AG04450 (cell line): ENCODE measurements at places on chromosomes 13 and 19. TPM values are rescaled to one million over a fixed set of nuclear protein-coding genes. Genes with fewer than 3 reads are reported as not detected.
A peak's percentile ranks its signal among the peaks of the same experiment; 100 is the strongest.

- DNase-seq = no peak
Observed at GRCh38 chr13:39656325-39656677, 839 bp downstream of the COG6 start.

Gene HIF3A
- 0.21 and 0.47 TPM in 2 replicates for polyA plus RNA-seq

DNA sequence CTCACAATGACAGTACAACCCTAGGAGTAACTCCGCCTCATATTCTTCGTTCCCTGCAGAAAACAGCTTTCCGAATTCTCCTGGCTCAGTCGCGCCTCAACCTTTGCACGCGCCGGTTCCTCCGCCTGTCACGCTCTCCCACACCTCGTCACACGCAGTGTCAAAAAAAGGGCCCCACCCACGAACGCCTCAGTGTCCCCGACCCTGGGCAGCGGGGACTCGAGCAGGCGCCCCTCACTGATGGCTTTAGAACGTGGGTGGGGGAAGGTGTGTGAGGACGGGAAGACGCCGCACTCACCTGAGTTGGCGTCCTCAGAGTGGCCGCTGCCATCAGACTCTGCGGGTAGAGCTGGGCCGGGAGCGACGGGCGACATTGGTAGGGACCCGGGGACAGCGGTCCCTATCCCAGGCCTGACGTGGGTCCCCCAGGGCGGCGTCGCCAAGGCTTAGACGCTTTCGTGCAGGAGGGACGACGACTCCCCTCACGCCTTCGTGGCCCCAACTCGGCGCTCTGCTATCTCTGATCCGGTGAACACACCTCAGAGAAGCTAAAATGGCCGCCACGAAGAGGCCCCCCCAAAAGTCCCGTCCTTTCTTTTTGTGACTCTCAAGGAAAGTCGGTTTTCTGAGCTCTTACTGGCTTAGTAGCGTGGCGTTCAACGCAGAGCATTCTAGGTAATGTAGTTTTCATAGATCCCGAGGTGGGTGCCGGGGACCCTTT, at the start of gene ZNF154:
TSS of gene ZNF154 (minus strand) at position 564 of the 721 bp plus-strand sequence. CDS start at position 331, 233 bp downstream.
- DNase-seq = peak; percentile 29

GRCh38 chr19:35013041-35013819, 13.1 kb downstream of the GRAMD1A start:
- DNase-seq = no peak

Gene CPB2
- not detected in 2 replicates for polyA plus RNA-seq

- no peak for DNase-seq
Observed at GRCh38 chr19:55156202-55157063, 1.1 kb downstream of the TNNI3 start.

DNA sequence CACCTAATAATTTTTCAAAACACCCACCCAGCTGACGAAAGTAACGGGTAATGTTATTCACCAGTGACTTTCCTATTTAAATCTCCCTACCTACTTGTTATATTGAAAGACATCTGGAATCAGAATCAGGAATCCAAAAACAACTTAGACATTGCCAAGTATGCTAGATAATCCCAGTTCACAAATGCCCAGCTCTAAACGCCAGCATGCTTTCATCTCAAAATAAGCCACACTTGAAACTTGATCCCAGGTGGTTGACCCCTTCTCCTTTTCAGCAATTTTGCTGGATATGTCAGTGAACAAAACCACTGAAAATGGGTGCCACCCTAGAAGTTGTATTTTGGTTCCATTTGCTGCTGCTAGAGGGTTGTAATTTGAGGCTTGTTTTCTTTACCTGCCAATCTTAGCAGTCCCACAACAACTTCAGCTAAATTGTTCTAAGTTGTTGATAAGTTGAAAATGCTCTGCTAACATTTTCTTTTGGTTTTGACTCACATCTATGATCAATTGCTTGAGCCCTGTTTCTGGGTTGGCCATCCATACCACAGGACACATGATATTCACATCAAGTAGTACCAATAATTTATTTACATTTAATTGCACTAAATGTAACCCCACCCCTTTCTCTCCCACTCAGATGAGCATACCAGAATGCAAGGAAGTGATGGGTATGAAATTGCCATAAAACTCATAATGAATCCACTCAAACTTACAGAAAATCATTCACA, 66.4 kb downstream of the DCT start:
- no peak for DNase-seq

- DNase-seq = no peak
Observed at GRCh38 chr13:98447130-98447529, 129.8 kb downstream of the STK24 start.

Gene ZNF723
- polyA plus RNA-seq = not detected in 2 replicates

Gene DLL3
- 0.47 and 0.58 TPM in 2 replicates for polyA plus RNA-seq

Gene LAIR2
- polyA plus RNA-seq = not detected in 2 replicates

DNA sequence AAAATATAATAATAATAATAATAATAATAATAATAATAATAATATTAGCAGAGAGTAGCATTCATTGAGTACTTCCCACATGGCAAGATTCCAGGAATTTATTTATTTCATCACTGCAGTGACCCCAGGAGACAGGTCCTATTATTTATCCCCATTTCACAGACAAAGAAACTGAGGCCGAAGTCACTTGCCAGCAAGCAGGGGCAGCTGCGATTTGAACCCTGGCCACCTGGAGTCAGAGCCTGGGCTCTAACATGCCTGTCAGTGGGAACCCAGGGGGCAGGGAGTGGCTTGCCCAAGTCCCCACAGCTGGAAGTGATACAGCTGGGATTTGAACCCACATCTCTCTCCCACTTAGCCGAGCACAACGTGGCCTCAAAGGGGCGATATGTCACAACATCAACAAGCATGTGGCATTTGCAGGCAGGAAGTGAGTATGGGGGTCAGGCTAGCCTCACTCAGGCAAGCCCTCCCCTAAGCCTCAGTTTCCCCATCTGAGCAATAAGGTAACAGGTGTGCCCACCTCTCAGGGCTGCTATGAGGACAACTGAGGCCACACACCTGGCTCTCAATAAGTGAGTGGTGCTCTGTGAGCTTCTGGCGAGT, 2.9 kb downstream of the SHFL start:
- no peak for DNase-seq

DNA sequence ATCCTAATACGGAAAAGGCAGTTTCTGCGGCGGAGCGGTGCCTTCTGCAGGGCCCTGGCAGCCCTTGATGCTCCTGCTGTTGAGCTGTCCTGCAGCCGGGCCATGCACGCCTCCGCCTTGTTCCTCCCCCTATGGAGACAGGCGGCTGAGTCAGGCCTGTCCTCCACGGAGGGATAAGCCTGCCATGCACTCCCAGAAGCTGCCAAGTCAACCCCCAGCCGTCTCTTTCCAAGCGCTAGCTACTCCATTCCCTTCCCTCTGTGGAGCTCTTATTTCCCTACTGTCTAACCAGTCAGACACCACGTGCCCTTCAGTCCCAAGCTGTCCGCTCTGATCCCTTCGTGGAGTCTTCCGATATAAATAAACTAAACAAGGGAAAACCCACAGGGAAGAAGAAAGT, 197.0 kb downstream of the COL4A1 start:
- DNase-seq = peak; percentile 84

Gene ITGBL1
- 12.7 and 17.1 TPM in 2 replicates for polyA plus RNA-seq

- no peak for DNase-seq
Observed at GRCh38 chr13:110824702-110825300, 90.1 kb downstream of the ANKRD10 start.

Gene WDR87
- not detected in 2 replicates for polyA plus RNA-seq

GRCh38 chr19:46206176-46206575, 23.4 kb upstream of the IGFL1 start:
- DNase-seq = no peak

DNA sequence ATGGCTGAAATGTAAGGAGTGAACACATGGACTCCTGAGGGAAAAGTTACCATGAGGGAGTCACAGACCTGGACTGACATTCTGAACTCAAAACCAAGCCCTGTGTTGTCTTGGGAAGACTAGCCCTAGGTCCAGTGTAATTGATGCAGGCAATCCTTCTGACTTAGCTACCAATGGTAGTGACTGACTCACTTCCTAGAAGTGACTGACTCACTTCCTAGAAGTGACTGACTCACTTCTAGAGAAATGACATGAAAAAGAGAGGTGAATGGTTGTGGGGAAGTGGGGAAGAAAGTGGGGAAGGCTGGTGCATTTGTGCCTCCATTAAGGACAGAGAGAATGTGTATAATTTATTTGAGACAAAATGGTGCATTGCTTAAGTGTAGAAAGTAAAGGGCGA, 49.9 kb downstream of the EDNRB start:
- no peak for DNase-seq

- no peak for DNase-seq
Observed at GRCh38 chr19:14612657-14613056, 29.8 kb downstream of the CLEC17A start.

Gene SLITRK1
- 0.04 and 0.05 TPM in 2 replicates for polyA plus RNA-seq

DNA sequence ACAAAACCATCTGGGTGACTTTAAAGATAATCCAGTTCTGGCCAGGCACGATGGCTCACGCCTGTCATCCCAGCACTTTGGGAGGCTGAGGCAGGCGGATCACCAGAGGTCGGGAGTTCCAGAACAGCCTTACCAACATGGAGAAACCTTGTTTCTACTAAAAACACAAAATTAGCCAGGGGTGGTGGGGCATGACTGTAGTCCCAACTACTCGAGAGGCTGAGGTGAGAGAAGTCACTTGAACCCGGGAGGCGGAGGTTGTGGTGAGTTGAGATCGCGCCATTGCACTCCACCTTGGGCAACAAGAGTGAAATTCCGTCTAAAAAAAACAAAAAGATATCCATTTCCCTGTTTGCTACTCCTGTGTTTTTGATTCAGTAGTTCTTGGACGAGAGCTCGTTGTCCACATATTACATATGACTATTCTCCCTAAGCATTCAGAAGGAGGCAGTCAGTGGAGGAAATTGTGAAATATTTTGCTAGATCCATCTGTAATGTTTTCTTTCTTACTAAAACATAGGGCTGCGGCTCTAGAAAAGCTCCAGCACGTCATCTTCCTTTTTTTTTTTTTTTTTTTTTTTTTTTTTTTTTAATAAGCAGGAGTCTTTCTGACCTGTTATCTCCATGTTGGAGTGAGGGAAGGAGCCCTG, 33.6 kb downstream of the ZNF701 start:
- DNase-seq = no peak

Gene MBD3L2
- polyA plus RNA-seq = not detected in 2 replicates

Gene MARCHF2
- polyA plus RNA-seq = 14.7 and 20.0 TPM in 2 replicates

Gene DCLK1
- not detected in 2 replicates for polyA plus RNA-seq

GRCh38 chr19:2485428-2485827, 9.5 kb downstream of the GADD45B start:
- DNase-seq = no peak

DNA sequence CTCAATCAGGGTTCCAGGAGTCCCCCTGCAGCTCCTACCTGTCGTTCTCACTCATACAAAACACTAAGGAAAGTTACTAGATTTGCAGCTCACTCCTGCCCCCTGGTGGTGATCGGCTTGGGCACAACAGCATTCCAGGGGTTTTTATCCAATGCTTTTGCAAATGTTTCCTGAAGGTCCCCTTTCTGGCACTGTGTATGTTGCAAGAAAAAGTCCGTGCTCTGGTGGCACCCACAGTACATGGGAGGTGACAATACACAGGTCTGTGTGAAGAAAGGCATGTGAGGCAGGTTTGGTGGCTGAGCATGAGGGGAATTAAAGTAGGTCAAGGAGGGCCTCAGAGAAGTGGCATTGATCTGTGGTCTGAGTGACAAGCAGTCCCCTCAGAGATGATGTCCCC, 8.6 kb upstream of the TYK2 start:
- peak; percentile 50 for DNase-seq

DNA sequence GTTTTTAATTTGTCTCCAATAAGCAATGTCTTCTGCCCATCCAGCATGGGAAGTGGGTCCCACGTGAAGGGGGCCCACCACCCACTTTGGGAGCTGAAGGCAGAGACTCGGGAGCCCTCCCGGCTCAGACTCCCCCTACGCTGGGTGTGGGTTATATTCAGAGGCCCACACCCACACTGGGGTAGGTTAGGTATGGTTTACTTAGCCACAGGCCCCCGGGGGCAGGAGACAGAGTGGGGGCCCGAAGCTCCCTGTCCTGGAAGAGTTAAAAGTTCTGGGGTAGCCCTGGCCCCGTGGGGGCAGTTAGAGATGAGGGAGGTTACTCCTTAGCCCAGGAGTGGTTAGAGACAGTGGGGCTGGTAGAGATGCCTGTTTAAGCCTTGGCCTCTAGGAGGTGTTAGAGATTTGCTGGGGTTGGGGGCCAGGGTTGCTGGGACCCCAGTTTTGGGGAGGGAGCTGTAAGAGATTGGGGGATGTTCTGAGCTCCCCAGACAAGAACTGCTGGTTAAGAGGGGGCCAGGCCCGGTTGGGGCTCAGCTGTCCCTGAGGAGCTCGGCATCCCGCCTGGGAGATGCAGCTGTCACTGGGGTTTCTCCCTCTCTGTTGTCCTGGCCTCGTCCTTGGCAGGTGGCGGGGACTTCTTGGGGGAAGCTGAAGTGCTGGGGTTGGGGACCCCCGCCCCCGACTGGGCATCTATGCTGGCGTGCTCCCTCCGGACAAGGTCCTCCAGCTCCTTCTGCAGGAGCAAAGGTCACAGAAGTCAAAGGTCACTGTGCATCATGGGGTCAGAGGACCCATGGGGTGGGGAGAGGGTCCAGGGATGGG, 712 bp upstream of the RINL start:
- no peak for DNase-seq

Gene CLDN10
- not detected in 2 replicates for polyA plus RNA-seq

GRCh38 chr19:45568732-45569131, 15.9 kb downstream of the OPA3 start:
- no peak for DNase-seq

- no peak for DNase-seq
Observed at GRCh38 chr13:109785892-109786450, 412 bp downstream of the IRS2 start.

Gene TMEM38A
- 2.2 and 2.4 TPM in 2 replicates for polyA plus RNA-seq

GRCh38 chr19:1336079-1336684, 47.5 kb upstream of the NDUFS7 start:
- DNase-seq = no peak

- no peak for DNase-seq
Observed at GRCh38 chr13:85538957-85539356, 260.3 kb downstream of the SLITRK6 start.

Gene TEX26
- polyA plus RNA-seq = 0.09 TPM in 1 of 2 replicates, not detected in the other

GRCh38 chr13:102654756-102655155, 40.1 kb downstream of the METTL21C start:
- DNase-seq = no peak

GRCh38 chr13:31394506-31394905, 194.7 kb downstream of the B3GLCT start:
- no peak for DNase-seq

Gene LILRB5
- not detected in 2 replicates for polyA plus RNA-seq

Gene FUT1
- 0.02 and 0.07 TPM in 2 replicates for polyA plus RNA-seq

DNA sequence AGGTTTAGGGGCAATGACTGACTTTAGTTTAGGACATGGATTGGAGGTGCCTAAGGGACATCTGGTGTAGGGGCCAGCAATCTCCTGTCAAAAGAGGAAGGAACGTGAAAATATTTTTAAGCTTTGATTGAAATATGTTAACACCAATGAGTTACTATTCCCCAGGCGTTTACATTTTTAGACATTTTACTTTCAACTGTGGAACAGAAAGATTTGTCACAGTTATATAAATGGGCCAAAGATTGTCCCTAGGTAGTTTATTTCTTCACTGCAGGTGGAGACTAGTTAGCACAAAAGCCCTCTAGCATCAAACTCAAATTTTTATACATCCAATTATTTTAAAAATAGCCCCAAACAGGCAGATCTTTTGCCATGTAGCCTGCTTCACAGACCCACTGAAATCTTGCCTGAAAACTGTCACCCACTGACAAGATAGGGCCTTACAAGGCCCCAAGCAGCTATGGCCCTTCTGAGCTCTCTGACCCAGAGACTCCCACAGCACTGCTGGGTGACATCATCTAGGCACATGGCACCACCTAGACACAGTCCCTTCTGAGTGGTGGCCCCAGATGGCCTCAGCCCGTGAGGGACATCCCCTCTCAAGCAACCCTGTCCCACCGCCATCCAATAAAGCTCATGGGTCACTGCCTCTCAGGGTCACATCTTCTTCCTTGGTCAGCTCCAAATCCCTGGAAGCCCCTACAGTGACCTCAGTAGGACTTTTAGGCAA, 64.8 kb upstream of the DOCK9 start:
- DNase-seq = no peak

Gene CEACAM8
- not detected in 2 replicates for polyA plus RNA-seq
